ENCODE measurements at places on chromosomes 2 and 18.

- DNase-seq = no peak
These were observed 15.9 kb downstream of the KCNK3 start for GRCh38 chr2:26708457-26708856.

DNA sequence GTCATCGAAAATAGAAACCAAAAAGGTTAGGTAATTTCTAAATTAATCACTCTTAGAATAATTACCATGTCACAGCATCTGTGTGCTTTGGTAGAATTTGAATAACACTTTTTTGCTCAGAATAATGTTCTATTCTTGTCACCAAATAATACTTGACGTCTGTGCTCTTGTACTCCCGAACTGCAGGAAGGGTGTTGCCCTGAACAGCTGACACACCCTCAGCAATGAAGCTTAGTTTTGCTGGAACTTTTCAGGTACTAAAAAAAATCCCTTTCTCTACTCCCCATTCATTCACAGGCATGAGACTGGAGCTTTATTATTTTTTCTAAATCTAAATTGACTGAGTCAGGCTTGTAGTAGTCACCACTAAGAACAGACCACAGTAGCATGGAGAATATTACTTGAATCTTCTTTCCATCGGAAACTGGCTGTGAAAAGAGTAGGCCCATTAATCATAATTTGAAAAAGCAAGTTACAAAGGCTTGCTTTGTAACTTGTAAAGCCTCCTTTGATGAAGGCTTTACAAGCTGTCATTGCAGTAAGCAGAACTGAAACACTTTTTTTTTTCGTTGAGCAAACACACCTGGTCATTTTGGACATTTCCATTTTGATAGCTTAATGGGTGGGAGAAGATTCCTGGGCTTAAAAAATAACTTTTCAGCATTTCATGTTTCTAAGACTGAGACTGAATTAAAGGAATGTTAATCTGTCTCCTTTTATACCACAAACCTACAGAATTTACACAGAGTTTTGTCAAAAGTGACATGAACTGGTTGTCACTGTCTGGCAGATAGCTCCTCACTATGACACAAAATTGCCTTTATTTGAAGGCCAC, 70.3 kb upstream of the PELI1 start:
- DNase-seq = no peak

GRCh38 chr2:223822818-223823217, 14.6 kb downstream of the AP1S3 start:
- DNase-seq = no peak

DNA sequence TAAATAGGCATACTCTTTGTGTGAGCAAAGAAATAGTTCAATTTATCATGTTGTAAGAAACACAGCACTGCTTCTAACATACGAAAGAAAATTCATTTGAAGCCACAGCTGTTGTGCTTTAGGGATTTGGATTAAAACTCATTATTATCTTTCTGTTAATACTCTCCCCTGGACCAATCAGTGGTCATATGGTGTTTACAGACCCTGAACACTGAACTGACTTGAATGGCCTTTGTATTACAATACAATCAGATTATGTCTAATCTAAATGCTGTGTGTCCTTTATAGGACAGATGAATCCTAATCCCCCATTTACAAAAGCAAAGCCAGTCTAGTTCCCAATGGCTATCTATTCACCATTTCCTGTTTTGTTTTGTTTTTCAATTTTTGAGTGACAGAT, 36.5 kb downstream of the ZNF385B start:
- no peak for DNase-seq

DNA sequence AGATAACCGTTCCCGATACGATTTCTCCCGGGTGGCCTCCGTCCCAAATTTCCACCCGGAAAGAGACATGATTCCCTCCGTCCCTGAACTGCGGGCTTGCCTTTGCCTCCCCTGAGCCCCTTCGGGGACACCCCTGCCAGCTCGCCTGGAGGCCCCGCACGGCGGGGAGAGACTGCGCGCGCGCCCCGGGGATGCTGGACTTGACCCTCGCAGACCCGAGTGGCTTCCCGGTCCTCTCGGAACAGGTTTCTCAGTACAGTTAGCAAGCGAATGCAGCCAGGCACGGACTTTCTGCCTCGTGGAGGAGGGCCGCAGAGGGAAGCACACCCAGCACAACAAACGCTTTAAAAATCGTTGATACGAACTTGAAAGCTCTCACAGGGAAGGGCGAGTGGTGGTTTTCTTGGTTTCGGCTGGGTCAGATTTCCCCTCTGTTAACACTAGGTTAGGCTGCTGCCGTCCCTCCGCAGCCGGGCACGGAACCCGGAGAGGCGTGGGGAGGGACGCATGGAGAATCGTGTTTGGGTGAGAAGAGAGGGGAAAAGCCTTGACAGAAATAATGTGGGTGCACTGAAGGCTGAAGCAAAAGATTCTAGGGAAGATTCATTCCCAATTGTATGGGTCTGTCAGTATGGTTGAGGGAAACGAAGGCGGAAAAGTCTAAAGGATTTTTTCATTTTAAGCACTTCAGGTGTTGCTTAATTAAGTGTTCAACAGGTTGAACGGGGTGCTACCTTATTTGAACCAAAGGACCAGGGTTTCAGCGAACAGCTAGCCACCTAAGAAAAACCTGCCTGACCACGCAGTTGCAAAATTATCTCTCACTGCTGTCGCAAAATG, 916 bp downstream of the TNFRSF11A start:
- peak; percentile 17 for DNase-seq

- no peak for DNase-seq
These were observed 27.9 kb upstream of the CDCA7 start for GRCh38 chr2:173326806-173327205.
